NCI-H1436 treated with DMSO at 0.1 percent for 48 hours (cell line): ENCODE measurements at places on chromosomes 13 and 19.

- no peak for DNase-seq
Observed at GRCh38 chr13:19769854-19770253, 12.9 kb downstream of the PSPC1 start.

DNA sequence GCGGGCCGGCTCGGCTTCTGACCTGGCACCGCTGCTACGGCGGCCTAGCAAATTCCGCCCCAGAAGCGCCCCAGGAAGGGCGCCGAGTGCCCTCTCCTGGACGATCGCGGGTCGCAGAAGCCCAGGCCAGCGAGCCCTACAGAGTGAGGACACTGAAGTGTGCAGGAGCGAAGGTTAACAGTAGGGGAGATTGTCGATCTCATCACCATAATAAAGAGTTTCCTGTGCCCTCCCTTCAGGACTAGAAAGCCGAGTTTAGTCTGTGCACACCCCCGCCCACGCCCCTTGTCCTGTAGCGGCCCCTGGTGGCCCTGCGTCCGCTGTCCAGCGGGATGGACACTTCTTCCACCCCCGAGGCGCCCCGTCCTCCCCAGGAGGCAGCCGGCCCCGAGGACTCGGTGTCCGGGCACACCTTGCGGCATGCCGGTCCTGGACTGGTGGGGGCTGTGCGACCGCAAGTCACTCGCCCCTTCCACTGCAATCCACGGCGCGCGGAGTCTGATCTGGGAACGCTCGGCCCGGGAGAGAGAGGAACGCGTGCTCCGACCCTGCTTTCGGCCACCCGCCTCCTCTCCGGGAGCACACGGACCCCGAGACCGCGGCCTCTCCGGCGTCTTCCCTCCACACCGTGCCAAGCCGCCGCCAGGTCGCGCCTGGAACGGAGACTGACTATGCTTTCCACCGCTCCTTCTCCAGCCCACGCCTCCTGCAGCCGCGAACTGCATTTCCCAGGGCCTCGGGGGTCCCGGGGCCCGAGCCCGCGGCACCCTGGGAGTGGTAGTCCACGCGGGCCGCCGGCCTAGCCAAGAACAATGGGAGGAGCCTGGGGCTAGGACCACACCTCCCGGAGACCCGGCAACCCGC, 770 bp upstream of the KMT2B start:
- DNase-seq = peak; percentile 70

GRCh38 chr19:40623403-40624251, 22.5 kb downstream of the LTBP4 start:
- no peak for DNase-seq

DNA sequence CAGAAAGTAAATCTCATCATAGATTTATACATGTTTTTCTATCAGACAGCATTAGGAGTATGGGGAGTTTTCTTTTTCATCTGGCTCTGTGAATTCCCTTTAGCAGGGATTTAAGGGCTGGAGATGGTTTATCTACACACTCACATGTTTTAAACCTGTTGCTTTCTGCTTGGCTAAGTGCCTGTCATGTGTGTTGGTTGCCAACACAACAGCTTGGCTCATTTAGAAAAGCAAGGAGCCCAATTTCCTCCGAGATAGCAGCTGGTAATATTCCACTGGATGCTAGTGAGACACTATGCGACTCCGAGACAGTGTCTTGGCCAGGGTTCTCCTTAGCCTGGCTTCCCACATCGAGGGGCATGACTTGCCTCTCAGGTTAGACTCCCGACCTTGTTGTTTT, 83.3 kb downstream of the KLF5 start:
- no peak for DNase-seq

DNA sequence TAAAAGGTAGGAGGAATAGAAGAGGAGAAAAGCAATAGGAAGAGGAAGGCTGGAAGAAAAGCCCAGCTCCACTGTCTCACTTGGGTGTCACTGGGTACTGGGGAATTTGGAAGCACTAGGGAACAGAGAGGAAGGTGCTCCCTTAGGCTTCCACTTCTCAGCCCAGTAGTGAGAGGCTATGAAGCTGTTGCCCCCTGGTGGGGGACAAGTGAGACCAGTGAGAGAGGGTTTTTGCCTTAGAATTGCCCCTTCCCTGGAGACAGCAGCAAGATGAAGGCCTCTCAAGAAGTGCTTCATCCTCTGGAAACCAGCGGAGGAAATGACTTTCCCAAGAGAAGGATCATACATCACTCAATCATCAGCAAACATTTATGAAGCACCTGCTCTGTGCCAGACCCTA, 4.7 kb upstream of the ZNF606 start:
- DNase-seq = no peak
